ENCODE measurements at places on chromosomes 6 and 20.

DNA sequence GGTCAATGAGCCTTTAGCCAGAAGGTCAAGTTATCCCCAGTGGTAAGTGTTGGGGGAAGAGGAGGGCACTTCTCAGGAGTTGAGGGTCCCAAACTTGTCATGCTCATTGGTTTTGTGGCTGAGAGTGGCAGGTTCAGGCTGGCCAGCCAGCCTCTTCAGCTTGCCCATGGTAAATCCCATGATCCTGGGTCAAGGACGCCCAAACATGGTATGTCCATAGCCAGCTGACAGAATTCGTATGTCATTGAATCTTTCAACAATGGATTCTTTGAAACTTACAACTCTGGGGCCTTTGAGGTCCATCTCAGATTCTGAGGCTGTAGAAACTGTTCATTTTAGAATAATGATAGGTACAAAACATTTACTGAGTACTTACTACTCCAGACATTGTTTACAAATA is 36.1 kb upstream of the RSPO4 start:
- DNase-seq = no peak

GRCh38 chr20:39248171-39248861 is 286.2 kb downstream of the DHX35 start:
- DNase-seq = no peak

GRCh38 chr20:6473197-6473596 is 294.3 kb upstream of the BMP2 start:
- no peak for DNase-seq

GRCh38 chr6:17311595-17312311 is 30.6 kb downstream of the RBM24 start:
- DNase-seq = no peak

- DNase-seq = no peak
These were observed 6.2 kb downstream of the NOL4L start for GRCh38 chr20:32578840-32579390.

GRCh38 chr6:55827818-55828522 is 47.4 kb downstream of the BMP5 start:
- no peak for DNase-seq

DNA sequence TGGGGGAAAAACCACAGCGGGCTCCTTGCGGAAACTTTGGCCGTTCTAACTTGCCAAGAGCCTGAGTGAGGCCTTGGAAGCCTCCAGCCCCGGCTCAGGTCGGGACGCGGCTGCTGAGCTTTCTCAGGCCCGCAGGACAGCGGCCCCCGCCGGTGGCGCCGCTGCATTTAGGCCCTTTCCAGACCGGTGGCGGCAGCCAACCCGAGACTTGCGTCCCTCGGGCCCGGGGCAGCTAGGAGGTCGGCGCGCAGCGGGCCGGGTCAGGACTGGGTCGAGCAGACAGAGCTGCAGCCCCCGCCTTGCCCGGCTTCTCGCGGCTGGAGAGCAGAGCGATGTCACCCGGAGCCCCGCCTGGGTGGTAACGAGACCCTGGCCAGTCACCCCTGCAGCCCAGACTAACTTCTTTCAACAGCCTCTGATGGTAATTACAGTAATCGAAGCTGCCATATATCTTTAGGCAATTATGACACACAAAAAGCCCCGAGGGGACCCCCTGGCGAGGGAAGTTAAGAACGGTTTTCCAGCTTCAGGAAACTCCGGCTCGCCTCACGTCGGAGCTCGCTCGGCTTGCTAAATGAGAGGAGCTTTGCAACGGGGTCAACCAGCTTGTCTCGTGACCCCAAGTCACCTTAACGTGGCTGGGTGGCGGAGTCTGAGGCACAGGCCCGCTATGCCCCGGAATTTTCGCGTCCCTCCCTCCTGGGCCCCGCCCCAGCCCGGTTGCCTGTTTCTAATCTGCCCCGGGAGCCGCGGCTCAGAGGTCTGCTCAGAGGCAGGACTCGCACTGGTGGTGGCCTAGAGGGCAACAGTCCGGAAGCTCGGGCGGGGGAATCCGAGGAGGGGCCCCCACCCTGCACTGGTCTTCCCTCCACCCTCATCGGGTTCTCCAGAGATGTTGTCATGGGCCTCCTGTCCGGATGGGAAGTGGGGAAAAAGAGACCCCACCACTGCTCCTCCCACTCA is 3.0 kb downstream of the NR2E1 start:
- no peak for DNase-seq

- DNase-seq = no peak
These were observed 87.3 kb upstream of the AKIRIN2 start for GRCh38 chr6:87789198-87789899.

DNA sequence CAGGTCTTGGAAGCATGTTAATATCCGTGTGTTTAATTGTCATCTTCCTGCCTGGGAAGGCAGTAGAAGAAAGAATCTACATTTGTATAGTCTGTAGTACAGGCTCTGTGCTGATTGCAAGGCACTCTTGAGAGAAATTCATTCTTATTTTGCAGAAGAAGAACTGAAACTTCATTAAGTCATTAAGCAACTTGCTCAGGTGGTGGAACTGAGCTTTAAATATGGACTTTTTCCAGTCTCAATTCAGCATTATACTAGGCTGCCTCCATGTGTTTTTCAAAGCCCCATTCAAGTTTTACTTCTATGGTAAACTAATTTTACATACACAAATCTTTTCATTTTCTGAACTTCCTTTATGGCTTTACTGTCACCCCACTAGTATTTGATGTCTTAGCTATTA is 18.7 kb downstream of the ZNF451 start:
- DNase-seq = no peak

GRCh38 chr6:32895006-32895345 is 41.0 kb downstream of the PSMB9 start:
- no peak for DNase-seq

GRCh38 chr6:155079985-155080452 is 84.9 kb downstream of the TIAM2 start:
- no peak for DNase-seq

DNA sequence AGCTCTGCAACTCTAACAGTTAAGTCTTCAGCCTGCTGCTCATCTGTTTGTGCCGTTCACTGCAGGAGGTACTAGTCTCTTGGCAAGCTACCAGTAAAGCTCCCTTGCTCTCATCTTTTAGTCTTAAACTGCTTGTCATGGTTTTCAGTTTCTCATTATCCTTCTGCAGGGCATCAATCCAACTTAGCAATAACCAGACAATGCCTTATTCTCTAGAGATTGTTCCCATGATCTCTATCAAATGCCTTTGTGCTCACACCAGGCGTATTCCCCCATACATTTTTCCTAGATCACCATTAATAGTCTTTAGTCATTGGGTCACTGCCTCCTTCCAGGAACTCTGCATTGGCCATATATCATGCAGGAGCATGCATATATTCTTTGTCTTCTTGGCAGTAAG is 171.3 kb downstream of the GRM1 start:
- DNase-seq = no peak

- no peak for DNase-seq
These were observed 84.5 kb downstream of the SESN1 start for GRCh38 chr6:109009962-109010704.

DNA sequence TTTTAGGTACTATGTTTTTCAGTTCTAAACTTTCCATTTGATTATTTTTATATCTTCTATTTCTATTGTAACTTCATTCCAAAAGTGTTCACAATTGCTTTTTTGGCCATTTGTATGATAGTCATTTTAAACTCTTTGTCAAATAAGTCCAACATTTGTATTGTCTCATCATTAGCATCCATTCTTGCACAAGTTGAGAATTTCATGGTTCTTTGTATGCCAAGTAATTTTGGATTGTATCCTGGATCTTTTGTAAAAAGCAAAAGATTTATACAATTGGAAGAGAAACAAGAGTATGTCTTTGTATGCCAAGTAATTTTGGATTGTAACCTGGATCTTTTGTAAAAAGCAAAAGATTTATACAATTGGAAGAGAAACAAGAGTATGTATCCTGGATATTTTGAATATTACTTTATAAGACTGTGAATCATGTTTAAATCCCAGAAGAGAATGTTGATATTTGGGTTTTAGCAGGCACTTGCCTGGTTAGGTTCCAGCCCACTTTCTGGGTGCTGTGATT is 36.9 kb upstream of the NT5E start:
- DNase-seq = no peak

GRCh38 chr6:146886587-146887446 is 288.0 kb downstream of the ADGB start:
- DNase-seq = no peak

- no peak for DNase-seq
These were observed 14.2 kb upstream of the SLPI start for GRCh38 chr20:45268531-45268930.

DNA sequence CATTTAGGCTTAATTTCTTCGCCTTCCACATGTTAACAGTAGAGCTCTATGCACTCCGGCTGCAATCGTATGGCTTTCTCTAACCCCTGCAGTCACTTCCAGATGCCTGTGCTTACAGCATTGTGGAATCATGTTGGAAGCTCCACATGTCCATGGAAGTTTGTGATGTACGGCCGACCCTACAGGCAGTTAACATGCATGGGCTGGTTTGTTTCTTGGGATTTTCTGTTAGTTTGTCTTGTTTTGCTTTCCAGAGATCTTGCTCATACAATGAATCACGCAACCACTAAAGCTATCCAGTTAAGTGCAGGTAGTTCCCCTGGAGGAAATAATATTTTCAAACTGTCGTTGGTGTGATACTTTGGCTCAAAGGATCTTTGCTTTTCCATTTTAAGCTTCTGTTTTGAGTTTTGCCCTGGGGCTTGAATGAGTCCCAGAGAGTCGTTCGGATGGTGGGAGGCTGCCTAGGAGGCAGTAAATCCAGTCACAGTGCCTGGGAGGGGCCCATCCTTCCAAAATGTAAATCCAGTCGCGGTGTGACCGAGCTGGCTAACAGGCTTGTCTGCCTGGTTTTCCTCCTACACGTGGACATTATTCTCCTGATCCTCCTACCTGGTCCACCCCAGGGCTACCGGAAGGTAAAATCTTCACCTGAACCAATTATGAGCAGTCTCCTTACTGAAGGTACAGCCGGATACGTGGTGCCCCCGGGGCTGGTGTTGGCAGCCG is 225.9 kb downstream of the SMOC2 start:
- DNase-seq = no peak

DNA sequence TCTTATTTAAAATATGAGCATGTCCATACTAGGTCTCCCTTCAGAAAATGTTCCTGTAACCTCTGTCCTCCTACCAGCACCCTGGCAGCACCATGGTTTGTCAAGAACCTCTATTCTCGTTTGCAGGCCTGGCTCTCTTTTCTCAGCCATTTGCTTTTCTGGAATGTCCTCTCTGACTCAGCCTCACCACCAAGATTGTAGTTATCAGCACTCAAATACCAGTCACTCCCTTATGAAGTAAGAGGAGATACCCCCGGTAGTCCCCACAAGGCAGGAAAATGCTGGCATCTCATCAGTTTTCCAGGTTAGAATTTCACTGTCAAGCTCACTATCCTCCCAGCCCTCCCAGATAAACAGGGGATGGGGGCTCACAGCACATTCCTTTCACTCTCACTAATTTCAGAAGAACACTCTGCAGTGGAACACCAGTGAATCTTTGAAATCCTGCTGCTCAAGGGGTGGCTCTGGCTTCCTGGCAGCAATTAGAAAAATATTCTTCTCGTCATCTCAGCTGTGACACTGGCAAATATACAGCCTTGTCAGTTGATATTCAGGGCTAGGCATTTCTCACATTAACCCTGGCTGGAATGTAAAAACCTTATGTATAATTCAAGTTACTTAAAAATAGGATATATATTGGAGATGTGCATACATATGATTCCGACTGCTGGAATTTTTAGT is 129.2 kb downstream of the TBX18 start:
- no peak for DNase-seq

DNA sequence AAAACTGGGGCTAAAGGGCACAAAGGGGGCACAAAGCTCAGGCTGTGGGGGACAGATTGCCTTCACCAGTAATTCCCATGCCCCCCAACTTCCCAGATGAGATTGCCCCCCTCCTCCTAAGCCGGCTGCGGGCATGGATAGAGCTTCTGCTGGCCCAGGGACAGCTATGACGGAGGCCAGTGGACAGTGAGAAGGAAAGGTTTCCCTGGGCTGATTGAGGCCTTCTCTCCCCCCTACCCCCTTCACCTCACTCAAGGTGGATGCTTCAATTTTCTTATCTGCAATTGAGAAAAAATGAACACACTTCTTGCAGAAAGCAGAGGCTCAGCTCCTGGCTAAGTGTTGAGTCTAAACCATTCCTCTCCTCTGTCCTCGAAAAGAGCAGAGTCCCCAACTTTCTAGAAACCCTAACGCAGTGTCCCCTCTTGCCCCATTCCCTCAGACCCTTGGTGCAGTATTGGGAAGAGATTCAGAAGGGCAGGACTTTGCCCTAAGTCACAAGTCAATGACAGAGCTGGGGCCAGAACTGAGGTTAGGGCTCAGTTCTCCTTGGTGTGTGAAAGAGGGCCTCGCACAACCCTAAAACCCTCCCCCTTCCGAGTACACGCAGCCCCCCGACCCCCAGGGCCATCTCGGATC is 808 bp downstream of the SDC4 start:
- no peak for DNase-seq

DNA sequence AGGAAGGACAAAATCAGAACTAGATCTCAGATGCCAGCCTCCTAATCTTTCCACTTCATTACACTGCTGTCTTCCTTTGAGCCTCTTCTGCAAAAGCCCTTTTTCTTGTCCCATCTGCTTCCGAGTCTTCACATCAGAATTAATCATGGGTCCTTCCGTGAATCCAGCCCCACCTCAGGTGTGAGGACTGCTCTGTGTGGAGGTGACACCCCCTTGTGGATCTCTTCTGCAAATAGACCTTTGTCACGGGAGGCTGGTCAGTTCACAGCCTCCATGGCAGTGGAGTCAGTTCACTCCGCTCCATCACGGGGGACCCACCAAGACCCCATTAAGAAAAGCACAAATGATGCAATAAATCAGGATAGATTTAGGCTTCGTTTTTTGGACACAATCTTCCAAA is 171.1 kb downstream of the ADAT2 start:
- no peak for DNase-seq

GRCh38 chr6:122735582-122735981 is 43.9 kb upstream of the FABP7 start:
- no peak for DNase-seq

GRCh38 chr6:14037402-14038277 is 79.9 kb upstream of the CD83 start:
- no peak for DNase-seq

- DNase-seq = no peak
These were observed 200.7 kb upstream of the THBS2 start for GRCh38 chr6:169454204-169454871.

- no peak for DNase-seq
These were observed 184.4 kb upstream of the FBXL4 start for GRCh38 chr6:99132026-99132635.

DNA sequence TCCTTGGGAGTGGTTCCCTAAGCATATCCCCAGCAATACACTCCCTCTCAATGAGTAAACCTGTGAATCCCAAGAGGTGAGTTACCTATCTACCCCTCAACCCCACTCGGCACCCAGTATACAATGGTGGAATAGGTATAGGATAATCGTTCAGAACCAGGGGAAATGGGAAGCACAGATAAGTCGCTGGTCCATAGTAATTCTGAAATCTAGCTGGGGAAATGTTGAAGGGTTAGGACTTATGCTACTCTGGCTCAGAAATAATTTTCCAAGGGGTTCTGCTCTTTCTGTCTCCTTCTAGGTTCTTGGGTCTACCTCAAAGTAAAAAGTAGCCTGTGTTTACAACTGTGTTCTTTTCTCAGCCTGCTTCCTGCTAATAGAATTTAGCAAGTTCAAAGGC is 62.3 kb upstream of the NNAT start:
- no peak for DNase-seq

Measured in activated CD8-positive, alpha-beta memory T cell treated with anti-CD3 and anti-CD28 coated beads for 48 hours (primary cell).